Activated T-cell treated with anti-CD3 and anti-CD28 coated beads, Interleukin-2, amount 50 U/mL, for 24 hours (primary cell): ENCODE measurements at places on chromosomes 6 and 20.

GRCh38 chr6:107128175-107128574, 12.9 kb upstream of the BEND3 start:
- no peak for DNase-seq

GRCh38 chr6:33704215-33705066, 7.1 kb downstream of the UQCC2 start:
- no peak for DNase-seq

DNA sequence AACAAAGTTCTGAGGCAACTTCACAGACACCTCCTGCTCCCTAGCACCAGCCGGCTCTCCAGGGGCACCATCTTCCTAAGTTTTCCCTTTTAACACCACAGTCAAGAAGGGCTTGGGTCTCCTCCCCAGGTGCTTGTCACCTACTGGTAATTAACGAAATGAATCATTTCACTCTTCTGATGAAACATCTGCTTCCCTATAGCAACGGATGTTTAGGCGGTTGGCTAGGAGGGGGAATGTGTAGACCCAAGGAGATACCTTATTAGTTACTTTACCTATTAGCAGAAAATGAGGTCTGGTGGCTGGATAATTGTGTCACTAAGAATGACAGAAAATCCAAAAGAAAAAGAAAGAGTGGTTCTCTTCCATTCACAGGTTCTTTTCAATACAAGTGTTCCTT, 46.3 kb upstream of the FABP7 start:
- no peak for DNase-seq

DNA sequence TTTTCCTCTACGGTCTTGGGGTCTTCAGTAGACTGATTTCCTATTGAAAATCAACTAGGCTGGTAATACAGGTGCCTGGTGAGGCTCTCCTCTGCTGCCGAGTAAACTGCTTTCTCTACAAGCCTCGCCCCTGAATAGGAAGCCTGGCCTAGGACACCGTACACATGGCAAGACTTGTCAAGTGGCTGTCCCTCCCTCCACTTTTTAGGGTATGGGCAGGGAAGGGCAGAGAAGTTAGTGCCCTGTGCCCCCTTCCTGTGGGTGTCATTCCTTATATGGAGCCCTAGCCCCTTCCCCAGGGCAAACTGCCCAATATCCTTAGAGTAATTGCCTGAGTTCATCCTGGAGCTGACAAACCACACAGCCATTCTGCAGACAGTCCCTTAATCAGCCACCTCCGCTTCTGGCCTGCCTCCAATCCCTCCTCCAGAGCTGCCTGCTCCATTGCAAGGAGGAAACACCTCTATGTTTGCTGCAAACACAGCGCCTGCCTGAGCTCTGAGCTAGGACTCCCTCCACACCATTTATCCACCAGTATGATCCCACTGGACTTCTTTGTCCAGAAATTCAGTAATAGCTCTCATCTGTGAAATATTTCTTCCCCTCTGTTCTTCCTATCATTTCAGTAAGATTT, 93.1 kb downstream of the CHD6 start:
- DNase-seq = no peak

DNA sequence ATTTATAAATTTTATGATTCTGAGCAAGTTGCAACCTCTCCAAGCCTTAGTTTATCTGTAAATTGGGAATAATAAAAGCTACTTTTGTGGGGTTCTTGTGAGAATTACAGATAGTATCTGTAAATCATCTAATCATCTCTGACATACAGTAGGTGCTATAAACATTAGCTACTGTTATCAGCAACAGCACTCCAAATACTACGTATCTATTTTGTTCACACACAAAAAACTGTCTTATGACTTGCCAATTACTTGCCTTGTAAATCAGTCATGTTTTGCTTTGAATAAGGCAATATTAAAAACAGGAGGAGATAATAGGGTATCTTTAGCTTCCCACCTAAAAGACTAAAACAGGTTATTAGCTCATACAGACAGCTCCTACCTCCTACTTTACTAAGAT, 36.7 kb downstream of the DTNBP1 start:
- no peak for DNase-seq

- DNase-seq = no peak
Observed at GRCh38 chr6:133159255-133159795, 81.8 kb upstream of the EYA4 start.

GRCh38 chr6:49982046-49982445, 12.6 kb upstream of the DEFB113 start:
- DNase-seq = no peak

- DNase-seq = no peak
Observed at GRCh38 chr6:8100159-8100854, 2.0 kb downstream of the EEF1E1 start.

DNA sequence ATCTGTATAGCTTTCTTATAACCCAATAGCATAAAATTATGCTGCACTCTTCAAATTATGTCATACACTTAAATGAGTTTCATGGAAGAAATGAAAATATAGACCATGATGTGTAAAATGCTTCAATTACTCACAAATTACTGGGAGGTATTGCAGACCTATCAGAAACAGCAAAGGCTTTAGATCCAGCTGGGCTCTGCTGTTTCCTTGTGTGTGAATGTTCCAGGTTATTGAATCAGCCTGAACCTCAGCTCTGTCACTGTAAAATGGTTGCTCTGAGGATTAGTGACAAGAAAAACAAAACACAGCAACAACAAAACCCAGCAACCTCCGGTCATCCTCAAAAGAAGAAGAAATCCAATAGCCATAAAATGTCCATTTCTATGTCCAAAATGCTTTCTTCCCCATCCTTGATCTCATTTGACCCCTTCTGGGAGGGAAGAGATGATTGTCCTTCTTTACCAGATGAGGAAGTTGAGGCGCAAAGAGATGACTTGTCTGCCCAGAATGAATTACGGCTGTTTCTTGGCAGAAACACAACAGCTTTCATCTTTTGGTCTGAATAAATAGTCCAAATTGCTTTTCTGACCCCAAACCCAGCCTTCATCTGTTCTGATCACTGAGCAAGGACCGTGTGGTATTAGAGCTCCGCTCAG, 42.2 kb upstream of the TGM6 start:
- no peak for DNase-seq

GRCh38 chr6:101760843-101761621, 367.5 kb downstream of the GRIK2 start:
- no peak for DNase-seq

DNA sequence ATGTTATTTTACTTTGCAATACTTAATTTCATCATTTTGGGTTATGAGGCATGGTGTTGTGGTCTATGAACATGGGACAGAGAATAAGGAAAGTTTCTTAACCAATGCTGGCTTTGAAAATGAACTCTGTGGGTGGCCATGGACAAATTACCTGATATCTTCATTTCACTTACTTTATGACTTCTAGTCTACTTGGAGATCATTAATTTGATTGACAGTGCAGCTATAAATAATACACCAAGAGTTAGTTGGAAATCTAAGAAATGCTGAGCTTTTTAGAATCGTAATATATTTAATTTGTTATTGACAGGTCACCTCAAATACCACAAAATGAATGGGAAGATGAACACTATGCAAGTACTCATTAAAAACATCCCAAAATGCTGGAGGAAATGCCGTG, 140.4 kb downstream of the CENPW start:
- DNase-seq = no peak

GRCh38 chr6:144315226-144315980, 30.3 kb downstream of the UTRN start:
- DNase-seq = no peak

DNA sequence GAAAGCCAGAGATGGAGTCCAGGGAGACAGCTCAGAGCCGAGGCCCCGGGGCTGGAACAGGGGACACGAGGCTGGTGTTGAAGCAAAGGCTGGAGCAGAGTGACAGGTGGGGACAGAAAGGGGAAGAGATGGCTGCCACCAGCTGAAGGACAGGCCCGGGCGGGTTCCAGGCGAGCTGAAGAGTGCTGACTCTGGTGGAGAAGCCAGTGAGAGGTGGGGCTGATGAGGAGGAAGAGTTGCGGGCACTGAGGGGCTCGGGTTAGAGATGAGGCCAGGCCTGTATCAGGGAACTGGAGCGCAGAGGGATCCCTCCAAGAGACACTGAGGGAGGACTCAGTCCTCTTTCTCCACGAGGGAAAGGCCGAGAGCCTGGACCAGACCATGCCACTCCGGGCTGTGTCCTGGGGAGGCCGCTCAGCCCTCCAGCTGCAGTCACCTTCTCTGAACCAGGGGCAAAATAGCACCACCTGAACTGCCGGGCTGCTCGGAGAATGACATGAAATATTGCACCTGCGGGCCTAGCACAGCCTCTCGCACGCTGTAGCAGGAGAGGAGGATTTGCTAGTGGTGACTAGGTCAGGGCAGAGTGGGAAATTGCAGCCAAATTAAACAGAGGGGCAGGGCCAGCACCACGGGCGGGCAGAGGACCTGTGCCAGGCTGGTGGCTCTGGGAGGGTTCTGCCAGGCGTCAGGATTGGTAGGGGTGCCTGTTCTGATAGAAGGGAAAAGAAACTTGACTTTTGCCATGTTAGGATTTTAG, 175.9 kb downstream of the ZDHHC14 start:
- DNase-seq = no peak

DNA sequence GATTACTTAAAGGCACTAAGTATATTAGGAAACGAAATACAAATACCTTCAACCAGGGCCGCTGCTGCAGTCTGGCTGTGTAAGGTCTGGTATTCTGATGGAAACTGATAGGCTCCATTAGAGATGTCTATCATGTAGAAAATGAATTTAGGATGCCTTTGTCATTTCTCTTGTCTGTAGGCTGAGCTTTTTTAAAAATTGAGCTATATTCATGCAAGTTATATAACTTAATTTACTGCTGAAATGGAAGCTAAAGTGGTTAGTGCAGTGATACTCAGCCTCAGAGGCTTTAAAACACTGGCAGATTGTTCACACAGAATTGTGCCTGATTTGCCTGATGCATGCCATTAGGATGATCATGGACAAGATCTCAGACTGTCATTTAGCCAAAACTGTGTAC, 286.2 kb upstream of the QKI start:
- DNase-seq = no peak

DNA sequence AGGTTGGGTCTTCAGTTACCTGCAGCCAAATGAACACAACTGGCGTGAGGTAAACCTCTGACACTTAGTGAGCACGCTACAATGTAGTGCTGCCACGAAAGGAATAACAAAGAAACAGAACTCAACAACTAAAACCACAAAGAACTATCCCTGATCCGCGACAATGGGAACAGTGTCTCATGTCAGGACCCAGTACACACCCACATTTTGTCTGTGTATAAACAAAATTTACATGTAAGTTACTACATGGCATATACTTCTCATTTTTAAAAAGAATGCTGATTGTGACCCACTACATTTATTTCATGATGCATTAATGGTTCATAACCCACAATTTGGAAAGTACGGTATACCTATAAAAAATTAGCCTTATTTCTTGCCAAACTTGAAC, 14.1 kb downstream of the FKBP1A start:
- DNase-seq = no peak

DNA sequence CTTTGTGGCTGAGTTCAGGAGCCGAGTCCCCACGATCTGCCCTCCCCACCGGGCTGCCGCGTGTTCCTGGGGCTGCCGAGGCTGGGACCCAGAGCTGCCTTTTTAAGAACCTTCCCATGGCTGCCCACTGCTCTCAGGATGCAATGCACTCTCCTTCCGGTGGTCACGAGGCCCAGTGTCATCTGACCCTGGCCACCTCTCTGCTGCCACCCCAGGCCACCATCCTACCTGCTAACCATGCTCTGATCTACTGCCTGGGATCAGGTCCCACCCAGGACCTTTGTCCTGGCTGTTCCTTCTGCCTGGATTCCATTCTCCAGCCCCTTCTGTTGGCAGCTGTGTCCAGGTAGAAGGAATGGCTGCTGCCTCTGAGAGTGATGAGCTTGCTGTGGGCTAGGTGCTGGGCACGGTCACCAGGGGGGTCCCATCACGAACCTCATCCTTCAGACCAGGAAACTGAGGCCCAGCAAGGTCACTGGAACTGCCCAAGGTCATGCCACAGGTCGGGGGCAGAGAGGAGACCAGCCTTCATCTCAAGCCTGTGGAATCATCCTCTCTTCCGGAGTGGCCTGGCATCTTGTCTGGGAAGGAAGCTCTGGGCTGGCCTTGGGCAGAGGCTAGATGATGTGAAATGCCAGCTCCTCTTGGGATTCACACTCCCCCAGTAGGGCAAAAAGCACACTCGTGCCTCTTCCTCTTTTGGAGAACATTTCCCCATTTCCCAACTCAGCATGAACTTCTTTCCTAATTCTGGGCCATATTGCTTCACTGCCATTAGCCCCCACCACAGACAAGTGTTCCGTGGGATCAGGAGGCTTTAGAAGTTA, 20.5 kb downstream of the PCK1 start:
- no peak for DNase-seq

DNA sequence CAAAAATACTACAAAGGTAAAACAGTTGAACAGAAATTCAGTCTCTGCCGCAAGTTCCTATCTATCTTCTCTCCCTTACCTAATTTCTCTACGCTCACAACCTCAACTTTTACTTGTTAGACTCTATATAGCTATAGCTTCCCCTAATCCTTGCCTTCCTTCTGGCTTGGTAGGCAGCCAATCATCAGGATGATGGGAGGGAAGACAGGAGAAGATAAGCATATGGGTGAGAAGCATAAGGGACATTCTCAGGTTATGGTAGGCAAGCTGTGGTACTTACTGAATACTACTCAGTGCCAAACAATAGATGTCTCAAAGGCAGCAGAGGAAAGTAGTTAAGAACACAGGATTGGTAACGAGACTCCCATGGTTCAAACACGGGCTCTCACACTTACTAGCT, 7.8 kb downstream of the CCNC start:
- no peak for DNase-seq

GRCh38 chr20:64114356-64114971, 7.1 kb upstream of the NPBWR2 start:
- peak; percentile 15 for DNase-seq

DNA sequence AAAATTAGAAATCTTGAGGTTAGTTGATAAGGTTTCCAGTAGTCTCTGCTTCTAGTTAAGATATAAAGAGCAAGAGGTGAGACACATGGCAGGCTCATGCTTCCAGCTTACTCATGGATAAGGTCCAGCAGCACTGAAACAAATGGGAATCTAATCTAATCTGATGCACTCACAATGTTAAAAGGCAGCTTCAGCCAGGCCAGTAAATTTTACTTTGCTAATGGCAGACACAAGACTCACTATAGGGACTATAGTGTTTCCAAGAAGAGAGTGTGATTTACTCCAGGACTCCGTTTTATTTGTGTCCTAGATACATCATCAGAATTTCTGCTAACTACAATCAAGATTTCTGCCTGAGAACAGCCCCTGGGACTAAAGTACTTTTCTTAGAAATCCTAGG, 324.8 kb downstream of the SMOC2 start:
- no peak for DNase-seq

GRCh38 chr6:47308552-47309290, 984 bp downstream of the TNFRSF21 start:
- no peak for DNase-seq

- DNase-seq = no peak
Observed at GRCh38 chr6:166221040-166221439, 53.4 kb upstream of the TBXT start.

DNA sequence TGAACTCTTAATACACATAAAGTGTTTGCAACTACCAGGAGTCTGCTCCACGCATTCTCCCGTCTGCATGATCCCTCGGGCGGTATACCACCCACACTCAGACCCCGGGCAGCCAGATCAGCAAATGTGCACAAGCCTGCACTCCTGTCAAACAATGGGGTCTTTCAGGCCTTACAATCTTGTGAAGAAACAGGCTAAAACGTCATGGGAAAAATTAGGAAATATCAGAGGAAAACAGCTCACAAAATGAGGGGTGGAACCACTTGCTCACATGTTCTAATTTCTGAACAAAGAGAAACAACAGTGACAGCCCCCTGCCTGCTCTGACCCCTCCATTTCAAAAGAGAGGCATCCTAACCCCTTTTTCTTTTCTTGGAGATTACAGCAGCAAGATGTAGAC, 69.4 kb downstream of the BACH2 start:
- no peak for DNase-seq
